ENCODE measurements at places on chromosomes 3 and 15. TPM values are rescaled to one million over a fixed set of nuclear protein-coding genes. Genes with fewer than 3 reads are reported as not detected.

Gene SIDT1
- 12.2 TPM for total RNA-seq

DNA sequence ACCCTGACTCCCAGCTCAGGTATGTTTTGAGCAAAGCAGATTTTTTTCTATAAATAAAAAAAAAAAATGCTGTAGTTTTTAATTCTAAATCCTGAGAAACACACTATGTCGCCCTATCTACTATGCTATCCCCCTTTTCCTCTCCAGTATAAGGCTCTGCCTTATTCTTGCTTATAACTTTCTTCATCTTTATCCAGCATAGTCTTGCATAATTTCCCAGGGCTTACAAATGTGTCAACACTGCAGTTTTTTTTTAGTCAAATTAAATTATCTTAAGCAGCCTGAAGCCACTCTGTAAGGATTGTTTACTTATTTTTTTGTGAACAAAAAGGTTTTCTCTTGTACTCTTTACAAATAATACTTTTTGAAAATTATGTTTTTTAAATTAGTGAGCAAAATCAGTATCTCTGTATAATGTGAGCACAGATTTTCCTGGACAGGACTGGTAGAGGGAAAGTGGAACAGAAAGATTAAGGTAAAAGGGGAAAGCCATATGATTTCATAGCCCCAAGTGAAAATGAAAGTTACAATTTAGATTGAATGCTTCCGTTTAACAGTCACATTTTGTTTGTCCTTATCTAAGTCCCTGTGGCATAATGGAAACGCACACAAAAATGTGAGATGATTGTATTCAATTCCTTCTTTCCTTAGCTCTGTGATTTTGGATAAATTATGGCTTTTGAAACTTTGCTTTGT, 5.6 kb upstream of the PYDC2 start:
- DNase-seq, result no peak
- no peaks in the 10 kb centered on the region for H3K27me3 ChIP-seq
- H3K4me1 ChIP-seq, result no peaks in the 10 kb centered on the region
- H3K36me3 ChIP-seq, result no peaks in the 10 kb centered on the region
- H3K4me3 ChIP-seq, result no peak overlapping the region

DNA sequence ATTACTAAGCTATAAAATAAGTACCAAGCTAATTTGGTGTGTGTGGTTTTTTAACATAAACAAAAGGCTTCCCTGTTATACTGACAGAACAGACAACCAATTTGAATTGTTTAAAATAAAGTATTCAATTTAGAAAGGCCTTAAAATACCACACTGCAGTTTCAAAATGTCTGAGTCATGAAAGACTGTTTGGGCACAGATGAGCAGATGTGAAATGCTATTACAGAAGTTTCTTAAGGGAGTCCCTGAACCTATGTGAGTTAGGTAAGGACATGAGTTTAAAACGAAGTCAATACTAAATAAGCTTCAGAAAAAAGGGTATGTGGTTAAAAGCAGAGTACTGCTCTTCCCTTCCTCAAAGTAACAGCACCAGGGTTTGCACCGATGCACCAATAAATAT, 69.7 kb upstream of the SETMAR start:
- H3K36me3 ChIP-seq, result no peaks in the 10 kb centered on the region
- H3K4me3 ChIP-seq, result no peak overlapping the region
- H3K4me1 ChIP-seq, result no peaks in the 10 kb centered on the region
- DNase-seq, result no peak
- H3K27ac ChIP-seq, result no peak overlapping the region

DNA sequence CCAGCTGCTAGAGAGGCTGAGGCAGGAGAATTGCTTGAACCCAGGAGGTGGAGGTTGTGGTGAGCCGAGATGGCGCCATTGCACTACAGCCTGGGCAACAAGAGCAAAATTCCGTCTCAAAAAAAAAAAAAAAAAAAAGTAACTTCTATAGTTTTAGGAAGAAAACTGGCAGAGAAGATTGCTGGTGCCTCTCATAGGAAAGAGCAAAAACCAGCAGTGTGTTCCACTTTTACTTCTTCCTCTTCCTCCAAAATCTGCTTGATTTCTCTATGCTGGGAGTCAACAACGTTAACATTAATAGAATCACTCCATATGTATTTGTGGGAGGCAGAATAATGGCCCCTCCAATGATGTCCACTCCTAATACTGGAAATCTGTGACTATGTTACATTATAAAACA, 12.5 kb upstream of the NR1D2 start:
- H3K4me3 ChIP-seq, result no peak overlapping the region
- H3K36me3 ChIP-seq, result no peaks in the 10 kb centered on the region
- peaks cover 9% of the 10 kb centered on the region for H3K27me3 ChIP-seq
- DNase-seq, result no peak

DNA sequence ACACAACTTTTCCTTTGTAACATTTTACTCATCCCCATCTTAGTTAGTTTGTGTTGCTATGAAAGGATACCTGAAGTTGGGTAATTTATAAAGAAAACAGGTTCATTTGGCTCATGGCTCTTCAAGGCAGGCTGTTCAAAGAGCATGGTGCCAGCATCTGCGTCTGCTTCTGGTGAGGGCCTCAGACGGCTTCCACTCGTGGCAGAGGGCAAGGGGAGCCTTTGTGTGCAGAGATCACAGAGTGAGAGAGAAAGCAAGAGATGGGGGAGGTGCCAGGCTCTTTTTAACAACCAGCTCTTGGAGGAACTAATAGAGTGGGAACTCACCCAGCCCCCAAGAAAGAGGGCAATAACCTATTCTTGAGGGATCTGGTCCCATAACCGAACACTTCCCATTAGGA, 23.1 kb downstream of the PLA2G4F start:
- no peaks in the 10 kb centered on the region for H3K36me3 ChIP-seq
- H3K4me3 ChIP-seq, result no peak overlapping the region
- DNase-seq, result no peak
- peaks cover 10% of the 10 kb centered on the region for H3K4me1 ChIP-seq
- H3K27me3 ChIP-seq, result peaks cover 12% of the 10 kb centered on the region
- H3K27ac ChIP-seq, result no peak overlapping the region
